ENCODE measurements at places on chromosomes 6 and 20.

DNA sequence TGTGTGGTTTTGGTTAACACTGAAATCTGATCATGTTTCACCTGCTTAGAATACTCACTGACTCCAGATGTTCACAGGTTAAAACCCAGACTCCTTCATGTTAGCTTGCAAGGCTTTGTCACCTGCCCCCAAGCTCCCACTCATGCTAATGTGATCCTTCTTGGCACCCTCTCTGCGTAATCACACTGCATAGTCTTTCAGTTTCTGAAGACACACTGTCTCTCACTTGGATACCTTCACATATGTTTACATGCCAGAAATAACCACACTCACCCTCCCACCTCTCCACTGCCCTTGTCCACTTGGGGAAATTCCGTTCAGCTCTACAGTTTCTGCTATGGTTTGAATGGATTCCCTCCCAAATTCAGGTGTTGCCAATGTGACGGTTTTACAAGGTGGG is 234.7 kb upstream of the SASH1 start:
- no peak for DNase-seq
- no peak overlapping the region for H3K4me3 ChIP-seq
- peaks cover 3% of the 10 kb centered on the region for H3K27me3 ChIP-seq
- H3K4me1 ChIP-seq = peaks cover 13% of the 10 kb centered on the region
- no peaks in the 10 kb centered on the region for H3K36me3 ChIP-seq
- no peak overlapping the region for H3K27ac ChIP-seq

DNA sequence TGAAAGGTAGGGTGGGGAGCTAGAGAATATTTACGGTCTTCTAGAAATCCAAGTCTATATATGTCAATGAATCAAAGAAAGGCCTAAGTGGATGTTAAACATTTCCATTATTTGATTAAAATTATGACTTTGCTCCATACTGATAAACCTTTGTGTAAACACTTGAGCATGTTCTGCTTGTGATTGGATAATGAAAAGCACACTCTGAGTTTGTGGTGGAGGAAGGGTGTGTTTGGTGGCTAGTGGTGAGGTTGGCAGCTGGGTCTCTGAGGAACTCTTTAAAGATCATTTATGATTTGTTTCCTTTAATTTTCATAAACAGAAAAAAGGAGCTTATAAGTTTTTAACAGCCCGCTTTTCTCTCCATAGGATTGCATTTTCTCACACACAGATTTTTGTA is 84.7 kb downstream of the RFPL4B start:
- H3K4me3 ChIP-seq = no peak overlapping the region
- no peak overlapping the region for H3K27ac ChIP-seq
- H3K27me3 ChIP-seq = no peaks in the 10 kb centered on the region
- H3K36me3 ChIP-seq = no peaks in the 10 kb centered on the region
- DNase-seq = no peak

GRCh38 chr20:54324041-54324440 is 116.2 kb downstream of the PFDN4 start:
- no peaks in the 10 kb centered on the region for H3K36me3 ChIP-seq
- no peaks in the 10 kb centered on the region for H3K4me1 ChIP-seq
- DNase-seq = no peak
- H3K27me3 ChIP-seq = peaks cover 3% of the 10 kb centered on the region
- no peak overlapping the region for H3K27ac ChIP-seq

DNA sequence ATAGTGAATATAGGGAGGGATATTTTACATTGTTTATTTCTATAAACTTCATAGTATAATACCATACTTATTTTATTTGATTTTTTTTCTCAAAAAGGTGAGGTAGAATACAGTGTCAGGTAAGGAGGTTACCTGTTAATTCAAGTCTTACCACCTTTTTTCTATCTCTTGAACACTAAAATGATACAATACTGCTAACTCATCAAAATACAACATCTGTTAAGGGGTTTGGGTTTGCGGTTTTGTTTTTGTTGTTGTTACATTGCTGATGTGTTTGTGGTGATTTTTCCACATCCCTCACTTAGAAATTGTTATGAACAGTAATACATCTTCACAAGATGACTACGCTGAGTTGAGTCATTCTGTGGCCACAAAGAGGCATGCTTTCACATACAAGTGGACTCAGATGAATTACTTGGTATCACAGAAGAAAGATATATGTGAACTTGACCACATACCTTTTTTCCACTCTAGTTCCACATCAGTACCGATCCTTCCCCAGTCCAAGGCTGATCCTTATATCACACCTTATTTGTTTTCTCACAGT is 139.4 kb upstream of the ID4 start:
- H3K27me3 ChIP-seq = peaks cover 3% of the 10 kb centered on the region
- H3K27ac ChIP-seq = no peak overlapping the region
- no peak overlapping the region for H3K4me3 ChIP-seq
- peaks cover 9% of the 10 kb centered on the region for H3K4me1 ChIP-seq
- no peaks in the 10 kb centered on the region for H3K36me3 ChIP-seq
- no peak for DNase-seq

GRCh38 chr6:117169781-117170281 is 95.5 kb upstream of the VGLL2 start:
- H3K27ac ChIP-seq = no peak overlapping the region
- no peak overlapping the region for H3K4me3 ChIP-seq
- peaks cover 19% of the 10 kb centered on the region for H3K4me1 ChIP-seq
- H3K36me3 ChIP-seq = no peaks in the 10 kb centered on the region

- no peaks in the 10 kb centered on the region for H3K36me3 ChIP-seq
- peaks cover 21% of the 10 kb centered on the region for H3K4me1 ChIP-seq
- peaks cover 23% of the 10 kb centered on the region for H3K27me3 ChIP-seq
These were observed 108.2 kb upstream of the GMDS start for GRCh38 chr6:2353412-2354137.

DNA sequence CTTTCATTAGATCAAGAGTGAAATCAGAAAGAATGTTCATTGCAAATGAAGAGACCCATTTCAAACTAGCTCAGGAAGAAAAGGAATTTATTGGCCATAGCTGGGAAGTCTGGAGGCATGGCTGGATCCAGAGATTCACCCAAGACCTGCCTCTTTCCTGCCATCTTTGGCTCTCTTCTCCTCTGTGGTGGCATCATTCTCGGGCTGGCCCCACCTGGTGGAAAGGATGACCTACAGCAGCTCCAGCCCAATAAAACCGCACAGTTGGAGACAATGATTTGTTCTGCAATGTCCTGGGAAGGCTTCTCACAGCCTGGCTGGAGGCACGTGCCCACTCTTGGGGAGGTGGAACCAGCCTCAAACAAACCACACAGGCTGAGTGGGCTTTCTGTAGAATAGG is 18.1 kb upstream of the FERMT1 start:
- no peak overlapping the region for H3K4me3 ChIP-seq
- DNase-seq = no peak
- H3K27ac ChIP-seq = no peak overlapping the region
- H3K4me1 ChIP-seq = no peaks in the 10 kb centered on the region
- H3K27me3 ChIP-seq = peaks cover 10% of the 10 kb centered on the region

DNA sequence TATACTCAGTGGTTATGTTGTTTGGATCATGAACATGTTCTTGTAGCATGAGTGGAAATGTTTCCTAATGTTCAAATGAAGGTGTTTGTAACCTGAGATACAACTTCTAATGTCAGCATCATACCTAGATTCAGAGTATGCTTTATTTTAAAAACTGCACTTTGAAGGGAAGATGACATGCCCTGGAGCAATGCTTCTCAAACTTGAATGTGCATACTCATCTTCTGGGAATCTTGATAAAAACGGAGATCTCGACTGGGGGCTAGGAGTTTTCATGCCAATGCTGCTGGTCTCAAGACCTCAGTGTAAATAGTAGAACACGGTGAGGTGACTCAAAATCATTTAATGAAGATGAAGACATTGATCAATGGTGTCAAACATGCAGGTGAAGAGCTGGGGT is 440.0 kb upstream of the NOX3 start:
- peaks cover under 1% of the 10 kb centered on the region for H3K4me1 ChIP-seq
- H3K4me3 ChIP-seq = no peak overlapping the region
- no peaks in the 10 kb centered on the region for H3K27me3 ChIP-seq

- H3K27ac ChIP-seq = no peak overlapping the region
- no peak overlapping the region for H3K4me3 ChIP-seq
- no peaks in the 10 kb centered on the region for H3K4me1 ChIP-seq
- H3K36me3 ChIP-seq = no peaks in the 10 kb centered on the region
- no peak for DNase-seq
These were observed 116.2 kb downstream of the OLIG3 start for GRCh38 chr6:137378090-137378369.

- no peak overlapping the region for H3K27ac ChIP-seq
- H3K27me3 ChIP-seq = peaks cover 8% of the 10 kb centered on the region
- peaks cover 5% of the 10 kb centered on the region for H3K36me3 ChIP-seq
- DNase-seq = no peak
- H3K4me1 ChIP-seq = peaks cover 18% of the 10 kb centered on the region
These were observed 173.5 kb downstream of the DLL1 start for GRCh38 chr6:170117111-170117972.

- no peak overlapping the region for H3K27ac ChIP-seq
- DNase-seq = peak; percentile 67
- peaks cover 11% of the 10 kb centered on the region for H3K4me1 ChIP-seq
- no peak overlapping the region for H3K4me3 ChIP-seq
These were observed 75.4 kb upstream of the ECI2 start for GRCh38 chr6:4210629-4211419.

DNA sequence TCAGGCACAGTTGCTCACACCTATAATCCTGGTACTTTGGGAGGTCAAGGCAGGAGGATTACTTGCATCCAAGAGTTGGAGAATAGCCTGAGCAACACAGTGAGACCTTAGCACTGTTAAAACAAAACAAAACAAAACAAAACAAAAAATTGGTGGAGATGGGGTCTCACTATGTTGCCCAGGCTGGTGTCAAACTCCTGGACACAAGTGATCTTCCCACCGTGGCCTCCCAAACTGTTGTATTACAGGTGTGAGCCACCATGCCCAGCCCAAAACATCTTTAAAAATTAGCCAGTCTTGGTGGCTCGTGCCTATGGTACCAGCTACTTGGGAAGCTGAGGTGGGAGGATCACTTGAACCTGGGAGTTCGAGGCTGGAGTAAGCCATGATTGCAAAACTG is 120.2 kb downstream of the GMDS start:
- H3K36me3 ChIP-seq = no peaks in the 10 kb centered on the region
- peaks cover 6% of the 10 kb centered on the region for H3K27me3 ChIP-seq
- H3K27ac ChIP-seq = no peak overlapping the region
- no peak for DNase-seq
- no peak overlapping the region for H3K4me3 ChIP-seq
- H3K4me1 ChIP-seq = peaks cover 19% of the 10 kb centered on the region

DNA sequence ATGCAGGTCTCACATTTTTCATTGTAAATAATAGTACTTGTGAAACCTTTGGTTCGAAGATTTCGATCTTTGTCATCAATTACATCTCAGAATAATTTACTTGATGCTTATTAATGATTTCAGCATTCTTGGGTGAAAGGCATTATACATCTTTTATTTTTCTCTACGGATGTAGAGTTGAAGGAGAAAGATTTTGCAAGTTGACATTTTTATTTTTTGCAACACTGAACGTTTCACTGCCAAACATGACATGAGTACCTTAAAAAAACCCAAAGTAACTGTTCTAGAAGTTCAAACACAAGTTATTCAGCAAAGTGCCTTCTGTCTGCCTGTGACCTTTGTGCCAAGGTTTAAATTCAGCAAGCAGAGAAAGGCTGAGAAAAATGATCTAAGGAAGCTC is 97.3 kb upstream of the SGK1 start:
- no peaks in the 10 kb centered on the region for H3K27me3 ChIP-seq
- no peak overlapping the region for H3K4me3 ChIP-seq
- no peak for DNase-seq
- no peaks in the 10 kb centered on the region for H3K36me3 ChIP-seq
- peaks cover 11% of the 10 kb centered on the region for H3K4me1 ChIP-seq

- no peak overlapping the region for H3K27ac ChIP-seq
- no peaks in the 10 kb centered on the region for H3K36me3 ChIP-seq
- peaks cover 46% of the 10 kb centered on the region for H3K27me3 ChIP-seq
- DNase-seq = no peak
- peaks cover 24% of the 10 kb centered on the region for H3K4me1 ChIP-seq
These were observed 16.8 kb downstream of the SLC17A9 start for GRCh38 chr20:62969179-62969760.

DNA sequence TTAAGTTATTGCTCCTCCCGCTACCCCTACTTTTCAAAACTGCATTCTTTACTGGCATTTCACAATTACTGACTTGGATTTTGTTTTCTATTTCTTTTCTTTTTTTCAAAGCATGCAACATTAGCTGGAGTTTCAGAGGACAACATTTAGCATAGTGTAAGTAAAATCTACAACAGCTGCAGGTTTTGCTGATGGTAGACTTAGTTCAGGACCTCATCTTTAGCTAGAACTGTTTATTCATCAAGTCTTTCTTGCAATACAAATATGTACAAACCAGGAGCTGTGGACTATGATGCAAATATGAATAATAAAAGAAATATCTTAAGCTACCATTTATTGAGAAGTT is 728 bp upstream of the CEP162 start:
- DNase-seq = no peak
- H3K4me3 ChIP-seq = peak overlapping the region; percentile 97
- peaks cover 24% of the 10 kb centered on the region for H3K4me1 ChIP-seq

DNA sequence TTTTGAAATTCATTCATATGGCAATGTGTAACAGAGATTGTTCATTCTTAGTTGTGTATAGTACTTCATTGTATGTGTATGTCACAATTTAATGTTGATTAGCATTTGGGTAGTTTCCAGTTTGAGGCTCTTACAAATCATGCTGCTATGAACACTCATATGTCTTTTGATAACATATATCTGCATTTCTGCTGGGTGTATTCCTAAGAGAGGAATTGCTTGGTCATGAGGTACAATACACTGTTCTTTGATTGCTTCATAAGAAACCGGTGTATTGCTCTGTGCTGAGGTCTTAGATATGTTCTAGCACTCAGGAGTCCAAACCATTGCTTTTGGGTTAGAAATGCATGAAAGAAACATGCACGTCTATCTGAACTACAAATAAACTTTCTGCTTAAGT is 492.9 kb upstream of the JAG1 start:
- H3K36me3 ChIP-seq = no peaks in the 10 kb centered on the region
- H3K4me3 ChIP-seq = no peak overlapping the region
- no peak for DNase-seq
- no peaks in the 10 kb centered on the region for H3K4me1 ChIP-seq
- H3K27ac ChIP-seq = no peak overlapping the region

DNA sequence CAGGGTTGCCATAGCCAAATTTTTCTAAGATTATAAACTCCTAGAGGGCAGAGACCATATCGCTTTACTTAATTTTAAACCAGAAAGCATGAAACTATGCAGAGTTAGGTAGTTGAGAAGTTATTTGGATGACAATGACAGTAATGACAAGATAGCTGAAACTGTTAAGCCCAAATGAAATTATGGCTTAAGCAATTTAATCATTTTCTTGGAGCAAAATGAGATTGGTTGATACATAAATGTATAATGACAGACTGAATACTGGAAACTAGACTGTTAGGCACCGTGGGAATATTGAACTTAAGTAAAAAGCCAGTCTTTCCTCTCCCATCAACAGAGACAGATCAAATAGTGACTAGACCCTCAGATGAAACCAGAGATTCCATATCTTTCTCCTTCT is 670.3 kb upstream of the NRSN1 start:
- peaks cover 6% of the 10 kb centered on the region for H3K27me3 ChIP-seq
- no peaks in the 10 kb centered on the region for H3K36me3 ChIP-seq
- no peak overlapping the region for H3K4me3 ChIP-seq
